ENCODE measurements at places on chromosomes 1 and 21.
A peak's percentile ranks its signal among the peaks of the same experiment; 100 is the strongest.

GRCh38 chr1:55512466-55512865 is 297.3 kb upstream of the USP24 start:
- no peak for DNase-seq

DNA sequence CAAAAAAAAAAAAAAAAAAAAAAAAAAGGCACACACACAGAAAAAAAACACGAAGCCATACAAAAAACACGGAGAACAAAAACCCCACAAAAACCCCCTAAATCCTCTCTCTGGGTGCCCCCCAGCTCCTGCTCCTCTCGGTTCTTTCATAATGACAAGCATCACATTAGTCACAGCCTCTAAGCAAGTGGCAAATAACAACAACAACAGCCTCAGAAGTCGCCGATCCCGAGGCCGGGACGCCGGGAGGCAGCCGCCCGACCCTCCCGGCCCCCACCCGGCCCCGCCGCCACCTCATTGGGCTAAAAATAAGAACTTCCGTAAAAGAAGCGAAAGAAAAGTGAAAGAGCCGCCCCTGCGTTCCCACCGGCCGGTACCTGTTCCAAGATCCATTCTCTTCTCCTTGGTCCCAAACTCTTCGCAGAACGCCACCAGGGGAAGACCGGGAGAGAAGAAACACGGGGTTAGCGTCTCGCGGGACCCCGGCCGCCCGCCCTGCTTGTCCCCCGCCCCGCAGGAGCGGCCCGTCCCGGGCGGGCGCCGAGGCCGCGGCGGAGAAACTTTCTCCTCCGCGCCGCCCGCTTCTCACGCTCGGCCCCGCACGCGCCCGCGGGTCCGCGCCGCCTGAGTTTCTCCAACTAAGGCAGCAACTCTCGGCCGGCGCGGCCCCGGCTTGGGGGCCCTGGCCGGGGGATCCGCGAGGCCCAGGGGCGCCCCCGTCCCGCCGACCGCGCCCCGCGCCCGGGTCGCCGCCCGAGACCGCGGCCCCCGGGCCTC is 102.8 kb downstream of the CASZ1 start:
- peak; percentile 64 for DNase-seq

DNA sequence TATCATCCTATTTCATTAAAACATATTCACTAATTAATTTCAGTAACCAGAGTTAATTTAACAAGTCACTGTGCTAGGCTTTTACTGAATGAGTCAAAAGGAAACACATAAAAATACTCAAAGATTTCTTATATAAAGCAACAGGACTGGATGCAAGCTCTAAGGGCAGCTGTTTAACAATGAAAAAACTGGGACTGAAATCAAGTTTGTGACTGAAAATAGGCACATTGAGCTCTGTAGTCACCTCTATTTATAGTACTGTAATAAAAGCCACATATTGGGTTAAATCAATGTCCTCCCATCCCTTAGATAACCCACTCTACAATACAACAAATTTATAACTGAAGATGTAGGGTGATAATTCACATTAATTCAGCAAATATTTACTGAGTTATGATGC is 52.4 kb downstream of the SMYD3 start:
- no peak for DNase-seq

DNA sequence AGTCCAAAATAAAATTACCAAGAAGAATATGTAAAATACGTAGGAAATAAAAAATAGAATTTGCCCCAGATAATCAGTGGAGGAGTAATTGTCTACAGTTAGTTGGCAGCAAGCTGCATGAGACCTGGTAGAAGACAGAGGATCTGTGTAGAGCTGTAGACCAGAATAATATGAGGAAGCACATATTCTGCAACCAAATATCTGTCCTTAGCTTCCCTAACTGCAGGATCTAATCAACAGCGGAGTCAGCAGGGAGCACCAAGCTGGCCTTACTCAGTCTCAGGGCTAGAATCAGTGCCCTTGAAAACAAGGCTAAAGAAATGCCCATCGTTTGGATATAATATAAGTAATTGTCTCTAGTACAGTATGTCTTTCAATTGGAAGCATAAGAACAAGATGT is 6.1 kb upstream of the GCSAML start:
- no peak for DNase-seq

DNA sequence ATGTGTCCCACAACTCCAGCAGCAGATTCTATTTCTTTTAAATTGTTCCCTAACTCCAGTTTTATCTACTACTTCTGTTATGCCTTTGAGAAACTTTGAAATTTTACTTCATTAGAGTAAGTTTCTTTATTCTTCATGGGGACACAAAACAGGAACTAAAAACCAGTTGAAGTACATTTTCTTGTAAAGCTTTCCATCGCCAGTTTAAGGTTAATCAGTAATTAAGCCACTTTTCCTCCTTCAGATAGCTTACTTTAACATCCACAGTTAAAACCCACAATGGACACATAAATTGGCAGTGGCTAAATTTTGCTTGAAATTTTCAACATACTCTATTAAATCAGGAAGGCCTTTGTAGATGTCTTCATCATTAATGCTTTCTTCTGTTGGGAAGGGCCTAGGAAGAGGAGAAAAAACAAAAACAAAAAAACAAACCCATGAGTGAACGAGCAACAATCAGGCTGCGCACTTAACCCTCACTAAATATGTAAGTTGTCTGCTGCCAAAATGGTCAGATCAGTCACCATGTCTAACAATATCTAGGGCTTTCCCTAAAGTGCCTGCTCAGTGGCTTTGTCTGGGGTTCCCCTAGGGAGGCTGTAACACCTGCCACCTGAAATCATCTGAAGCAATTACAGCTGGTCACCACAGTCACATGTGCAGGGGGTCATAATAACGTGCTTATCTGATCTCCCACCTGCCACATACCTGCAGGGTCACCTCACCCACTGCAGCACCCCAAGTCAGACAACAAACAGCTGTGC is 187.9 kb downstream of the VAV3 start:
- peak; percentile 38 for DNase-seq

GRCh38 chr1:3359351-3359750 is 95.1 kb upstream of the ARHGEF16 start:
- no peak for DNase-seq

DNA sequence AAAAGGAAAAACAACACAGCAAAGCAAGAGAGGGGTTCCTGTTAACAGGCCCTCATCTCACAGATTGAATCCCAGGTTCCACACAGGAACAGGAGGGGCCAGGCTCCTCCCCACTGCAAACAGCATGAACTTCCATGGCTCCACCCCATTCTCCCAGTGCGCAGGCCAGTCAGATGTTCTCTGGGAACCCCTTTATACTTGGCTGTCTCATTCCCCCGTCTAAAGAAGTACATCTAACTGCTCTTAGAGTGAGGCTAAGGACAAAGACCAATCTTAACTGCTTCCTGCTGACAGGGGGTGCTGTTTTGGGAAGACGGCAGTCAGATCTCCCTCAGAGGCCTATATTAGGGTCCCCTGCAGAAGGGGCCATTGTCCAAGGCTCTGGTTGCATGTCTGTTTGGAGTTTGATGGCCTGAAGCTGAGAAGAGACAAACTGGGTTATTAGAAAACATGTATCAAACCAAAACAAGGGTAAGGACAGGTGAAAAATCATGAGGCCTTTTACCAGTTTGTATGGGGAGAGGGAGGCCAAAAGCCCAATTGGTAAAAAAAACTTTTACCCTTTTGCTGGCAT is 10.5 kb upstream of the NASP start:
- DNase-seq: no peak

- no peak for DNase-seq
Measured at GRCh38 chr1:231139659-231140654, 21.9 kb upstream of the TRIM67 start.

GRCh38 chr1:24775916-24776315 is 30.7 kb downstream of the CLIC4 start:
- DNase-seq: peak; percentile 36

- no peak for DNase-seq
Measured at GRCh38 chr21:43025636-43026180, 49.9 kb downstream of the CBS start.

DNA sequence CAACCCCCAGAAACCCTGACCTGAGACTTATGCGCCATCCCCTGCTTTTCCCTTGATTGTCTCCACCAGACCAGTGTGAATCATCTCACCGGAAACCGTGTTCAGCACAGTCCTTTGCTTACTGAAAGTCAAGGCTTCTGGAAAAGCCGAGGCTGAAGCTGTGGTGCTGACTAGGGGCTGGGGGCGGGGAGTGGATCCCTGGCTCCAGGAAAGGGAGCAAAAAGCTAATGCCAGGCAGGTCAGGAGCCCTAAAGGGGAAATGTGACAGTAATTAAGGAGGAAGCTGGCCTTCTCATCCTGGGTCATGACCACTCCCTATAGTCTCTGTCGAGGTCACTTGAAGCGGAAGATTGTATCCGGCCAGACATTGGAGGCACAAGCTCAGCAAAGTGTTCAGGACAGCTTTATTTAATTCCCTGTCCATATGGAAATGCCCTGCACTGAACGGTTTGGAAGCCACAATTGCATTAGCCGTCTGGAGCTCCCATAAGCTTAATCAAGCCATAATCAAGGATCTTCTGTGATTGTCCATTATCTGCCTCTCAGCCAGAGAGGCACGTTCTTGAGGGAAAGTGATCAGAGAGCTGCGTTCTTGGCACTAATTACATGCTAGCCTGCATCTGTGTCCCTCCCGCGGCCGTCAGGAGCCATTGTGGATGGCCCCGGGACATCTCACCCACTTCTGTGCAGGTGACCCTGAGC is 403.6 kb downstream of the RRAGC start:
- peak; percentile 99 for DNase-seq

DNA sequence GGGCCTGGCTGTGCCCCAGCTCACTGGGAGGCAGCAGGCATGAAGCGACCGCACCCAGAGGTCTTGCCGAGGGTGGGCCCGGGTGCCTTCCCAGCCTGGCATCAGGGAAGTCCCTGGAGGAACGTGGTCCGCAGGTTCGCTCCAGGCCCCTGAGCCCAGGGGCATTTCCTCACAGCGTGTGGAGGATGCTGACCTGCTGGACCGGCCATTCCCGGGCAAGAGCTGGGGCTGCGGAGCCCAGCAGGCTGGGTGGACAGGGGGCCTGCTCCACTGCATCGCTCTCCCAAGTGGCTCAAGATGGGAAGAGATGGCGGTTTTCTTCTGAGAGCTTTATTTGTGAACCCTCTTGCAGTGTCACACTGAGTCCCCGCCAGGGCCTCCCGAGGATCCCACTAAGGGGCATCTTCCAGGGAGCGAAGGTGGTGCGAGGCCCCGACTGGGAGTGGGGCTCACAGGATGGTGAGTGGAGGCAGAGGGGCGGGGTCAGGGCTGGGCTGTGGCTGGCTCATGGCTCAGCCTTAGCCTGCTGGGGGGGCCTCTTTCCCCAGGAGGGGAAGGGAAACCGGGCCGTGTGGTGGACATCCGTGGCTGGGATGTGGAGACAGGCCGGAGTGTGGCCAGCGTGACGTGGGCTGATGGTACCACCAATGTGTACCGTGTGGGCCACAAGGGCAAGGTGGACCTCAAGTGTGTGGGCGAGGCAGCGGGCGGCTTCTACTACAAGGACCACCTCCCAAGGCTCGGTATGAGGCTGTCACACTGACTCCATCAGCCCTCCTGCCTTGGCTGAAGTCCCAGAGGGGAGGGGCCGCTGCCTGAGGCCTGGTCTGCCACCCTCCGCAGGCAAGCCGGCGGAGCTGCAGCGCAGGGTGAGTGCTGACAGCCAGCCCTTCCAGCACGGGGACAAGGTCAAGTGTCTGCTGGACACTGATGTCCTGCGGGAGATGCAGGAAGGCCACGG is 7.2 kb upstream of the MMP23B start:
- peak; percentile 56 for DNase-seq

GRCh38 chr1:29883986-29884385 is 647.7 kb downstream of the PTPRU start:
- no peak for DNase-seq

- DNase-seq: no peak
Measured at GRCh38 chr1:87790756-87791155, 462.1 kb downstream of the LMO4 start.

DNA sequence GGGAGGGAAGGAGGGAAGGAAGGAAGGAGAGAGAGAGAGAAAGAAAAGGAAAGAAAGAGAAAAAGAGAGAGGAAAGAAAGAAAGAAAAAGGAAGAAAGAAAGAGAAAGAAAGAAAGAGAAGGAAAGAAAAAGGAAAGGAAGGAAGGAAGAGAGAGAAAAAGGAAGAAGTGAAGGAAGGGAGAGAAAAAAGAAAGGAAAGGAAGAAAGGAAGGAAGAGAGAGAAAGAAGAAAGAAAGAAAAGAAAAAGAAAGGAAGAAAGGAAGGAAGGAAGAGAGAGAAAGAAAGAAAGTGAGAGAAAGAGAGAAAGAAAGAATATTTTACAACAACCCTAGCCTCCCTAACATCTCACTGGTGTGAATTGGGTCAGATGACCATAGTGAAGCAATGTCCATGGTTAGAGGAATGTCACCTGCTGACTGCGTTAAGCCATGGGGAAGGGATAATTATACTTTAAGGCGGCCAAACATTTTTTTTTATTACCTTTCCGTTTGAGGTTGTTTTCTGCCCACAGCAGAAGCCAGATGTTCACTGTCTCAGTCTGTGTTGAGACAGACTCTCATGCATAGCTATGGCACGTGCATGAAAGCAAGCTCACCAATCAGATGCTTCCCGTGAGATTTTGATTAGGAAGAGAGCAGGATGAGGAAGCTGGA is 76.4 kb downstream of the SNRPE start:
- peak; percentile 21 for DNase-seq

GRCh38 chr1:9629445-9630201 is 21.9 kb upstream of the PIK3CD start:
- no peak for DNase-seq

DNA sequence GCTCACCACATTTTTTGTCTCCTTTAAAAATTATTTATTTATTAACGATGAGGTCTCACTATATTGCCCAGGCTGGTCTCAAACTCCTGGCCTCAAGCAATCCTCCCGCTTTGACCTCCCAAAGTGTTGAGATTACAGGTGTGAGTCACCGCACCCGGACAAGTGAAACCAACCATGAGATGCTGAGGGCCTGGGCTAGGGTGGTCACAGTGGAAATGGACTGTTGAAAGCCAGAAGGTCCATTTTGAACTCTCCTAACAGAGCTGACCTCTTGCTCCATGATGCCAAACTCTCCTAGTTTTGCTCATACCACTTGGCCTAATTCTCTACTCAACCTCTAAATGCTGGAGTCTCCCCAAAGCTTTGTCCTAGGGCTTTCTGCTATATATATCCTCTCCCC is 109.1 kb downstream of the SLC45A1 start:
- DNase-seq: no peak

- DNase-seq: no peak
Measured at GRCh38 chr1:43452789-43453441, 816 bp downstream of the HYI start.

DNA sequence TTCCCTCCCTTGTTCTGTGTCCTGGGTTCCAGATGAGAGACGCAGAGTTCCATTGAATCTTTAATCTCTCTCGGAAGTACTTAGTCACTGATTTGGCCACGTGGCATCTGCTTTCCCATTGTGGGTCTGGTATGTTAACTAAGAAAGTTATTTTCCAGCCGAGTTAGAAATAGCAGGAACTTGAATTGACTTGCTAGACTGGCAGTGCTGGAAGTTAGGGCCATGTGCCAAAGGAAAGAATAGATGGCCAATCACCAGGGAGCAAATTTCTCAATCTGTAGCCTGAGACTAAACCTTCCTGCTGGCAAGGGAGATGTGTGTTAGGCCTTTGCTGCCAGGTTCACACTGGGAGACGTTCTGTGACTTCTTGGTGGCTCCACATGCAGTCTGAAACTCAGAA is 24.2 kb upstream of the SLFNL1 start:
- DNase-seq: no peak

Measured in NCI-H82 (cell line).